ENCODE measurements at places on chromosomes 7 and 10. TPM values are rescaled to one million over a fixed set of nuclear protein-coding genes. Genes with fewer than 3 reads are reported as not detected.

MINDY4 gene
- 7.0 TPM for total RNA-seq

SPDYE9 gene
- total RNA-seq: not detected

CRHR2 gene
- not detected for total RNA-seq

CALML5 gene
- not detected for total RNA-seq

TNKS2 gene
- total RNA-seq: 49.5 TPM

OPALIN gene
- not detected for total RNA-seq

FAM3C gene
- total RNA-seq: 52.7 TPM

DNA sequence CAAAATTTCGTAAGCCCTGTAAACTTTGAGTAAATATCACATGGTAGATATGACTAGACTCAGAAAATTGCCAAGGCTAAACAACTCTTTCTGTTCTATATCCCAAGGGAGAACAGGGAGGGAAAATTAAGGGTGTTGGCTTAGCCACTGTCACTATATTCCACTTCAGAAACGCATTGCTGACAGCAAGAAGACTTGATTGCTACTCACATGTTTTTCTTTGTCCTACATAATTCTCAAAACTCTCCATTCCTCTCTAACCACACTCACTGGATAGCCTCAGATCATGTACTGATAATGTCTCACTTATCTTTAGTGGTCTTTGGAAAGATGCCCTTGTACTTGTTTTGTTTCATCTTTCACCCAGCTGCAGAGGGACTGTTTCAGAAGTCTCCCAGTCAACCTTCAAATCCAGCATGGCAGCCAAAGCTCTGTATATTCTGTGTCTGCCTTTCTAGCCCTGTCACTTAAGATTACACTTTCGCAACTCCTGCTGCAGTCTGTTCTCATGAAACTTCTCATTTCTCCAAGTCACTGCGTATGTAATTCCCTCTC is 582.4 kb upstream of the FZD8 start:
- no peak for DNase-seq

DNA sequence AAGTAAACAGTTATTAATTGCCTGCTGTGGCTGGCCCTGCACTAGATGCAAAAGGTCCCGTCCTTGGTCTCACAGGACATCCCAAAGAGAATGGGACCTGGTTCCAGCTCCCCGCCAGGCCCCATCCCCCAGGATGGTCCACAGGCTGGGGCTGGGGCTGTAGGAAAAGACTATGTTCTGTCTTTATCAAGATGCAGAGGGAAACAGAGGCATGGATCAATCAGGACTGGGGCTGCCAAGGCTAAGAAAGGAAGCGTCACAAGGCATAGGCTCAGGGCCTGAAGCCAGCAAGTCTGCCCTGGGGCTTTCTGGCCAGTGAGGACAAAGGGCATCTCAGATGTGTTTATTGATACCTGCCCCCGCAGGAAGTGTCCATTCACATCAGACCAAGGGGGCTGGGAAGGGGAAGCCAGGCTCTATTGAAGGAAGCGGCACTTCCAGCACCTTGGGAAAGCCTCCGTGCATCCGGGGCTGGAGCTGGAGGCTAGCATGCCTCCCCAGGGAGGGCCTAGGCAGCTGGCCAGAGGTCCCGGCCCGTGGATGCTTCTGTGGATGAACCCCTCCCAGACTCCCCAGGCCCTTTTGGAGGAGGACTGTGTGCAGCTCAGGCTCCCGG is 5.8 kb downstream of the VSIR start:
- DNase-seq: peak; percentile 84

GRCh38 chr10:11586170-11586569 is 25.3 kb downstream of the USP6NL start:
- no peak for DNase-seq

DNA sequence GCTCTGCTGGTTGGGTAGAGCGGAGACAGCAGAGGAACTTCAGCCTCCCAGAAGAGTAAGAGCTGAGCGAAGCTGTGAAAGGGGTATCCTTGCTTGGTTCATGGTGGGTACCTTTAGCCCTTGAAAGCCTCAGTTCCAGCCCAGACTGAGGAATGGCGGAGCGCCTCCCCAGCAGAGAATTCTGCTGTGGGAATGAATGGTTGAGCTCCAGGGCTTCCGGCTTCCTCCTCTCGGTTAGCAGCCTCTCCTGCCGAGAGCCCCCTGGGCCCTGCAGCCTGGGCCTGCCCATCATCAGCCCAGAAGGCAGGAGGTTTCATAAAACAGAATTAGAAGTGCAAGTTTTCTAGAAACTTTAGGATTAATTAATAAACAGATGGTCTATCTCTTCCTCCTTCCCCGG is 79.9 kb upstream of the ANLN start:
- no peak for DNase-seq

- no peak for DNase-seq
Observed at GRCh38 chr10:93604146-93604545, 3.1 kb upstream of the RBP4 start.

DNA sequence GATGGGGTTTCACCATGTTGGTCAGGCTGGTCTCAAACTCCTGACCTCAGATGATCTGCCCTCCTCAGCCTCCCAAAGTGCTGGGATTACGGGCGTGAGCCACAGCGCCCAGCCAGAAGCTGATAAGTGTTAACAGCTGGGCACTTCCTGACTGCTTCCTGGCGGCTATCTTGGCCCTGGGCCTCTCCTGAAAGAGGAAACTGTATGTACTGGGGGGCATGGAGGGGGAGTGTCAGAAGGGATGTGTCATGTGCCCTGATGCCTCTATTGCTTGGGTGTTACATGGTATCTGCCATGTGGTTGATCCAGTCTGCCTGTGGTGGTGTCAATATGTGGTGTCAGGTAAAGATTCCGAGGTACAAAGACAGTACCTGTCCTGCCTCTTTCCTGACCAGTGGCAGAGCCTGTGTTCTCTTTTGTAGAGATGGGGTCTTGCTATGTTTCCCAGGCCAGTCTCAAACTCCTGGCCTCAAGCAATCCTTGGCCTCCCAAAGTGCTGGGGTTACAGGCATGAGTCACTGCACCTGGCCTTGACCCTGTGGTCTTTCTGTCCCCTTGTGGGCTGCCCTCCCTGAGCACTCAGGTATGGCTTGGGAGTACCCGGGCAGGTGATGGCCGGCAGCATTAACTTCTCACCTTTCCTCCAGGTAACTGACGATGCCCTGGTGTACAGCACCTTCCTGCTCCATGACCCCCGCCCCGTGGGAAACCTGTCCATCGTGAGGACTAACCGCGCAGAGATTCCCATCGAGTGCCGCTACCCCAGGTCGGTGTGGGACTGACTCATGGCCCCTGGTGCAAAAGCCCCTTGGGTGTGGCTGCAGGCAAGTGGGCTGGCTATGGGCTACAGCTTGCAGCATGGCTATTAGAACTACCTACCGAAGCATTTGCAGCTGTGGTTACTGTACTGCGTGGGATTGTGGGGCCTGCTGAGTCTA is 4.4 kb downstream of the ZP3 start:
- DNase-seq: no peak

GRCh38 chr10:84695902-84696301 is 367.5 kb downstream of the CCSER2 start:
- no peak for DNase-seq

DNA sequence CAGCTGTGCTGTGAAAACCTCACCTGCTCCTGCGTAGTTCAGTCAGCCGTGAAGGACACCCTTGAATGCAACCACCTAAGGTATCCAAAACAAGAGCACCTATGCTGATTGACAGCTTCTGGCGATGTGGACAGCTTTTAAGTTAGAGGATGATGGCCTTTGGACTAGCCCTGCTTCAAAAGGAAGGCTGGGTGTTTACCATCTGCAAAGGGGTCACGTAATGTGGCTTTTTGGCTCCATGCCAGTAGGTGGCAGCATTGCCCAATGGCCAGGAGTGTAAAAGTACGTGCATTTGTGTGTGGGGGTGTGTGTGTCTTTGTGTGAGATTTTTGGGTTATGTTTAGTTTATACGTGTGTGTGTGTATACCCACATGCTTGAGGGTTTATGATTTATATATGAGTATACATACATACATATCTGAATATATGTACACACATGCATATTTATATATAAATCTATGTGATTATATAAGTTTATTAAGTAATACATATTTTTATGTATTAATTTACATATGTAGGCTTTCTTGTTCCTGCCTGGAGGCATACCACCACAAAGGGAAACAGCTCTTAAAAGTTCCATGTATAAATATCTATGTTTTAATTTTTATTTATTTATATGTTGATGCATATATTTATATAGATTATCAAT is 236.3 kb upstream of the ANKRD30A start:
- no peak for DNase-seq

DNA sequence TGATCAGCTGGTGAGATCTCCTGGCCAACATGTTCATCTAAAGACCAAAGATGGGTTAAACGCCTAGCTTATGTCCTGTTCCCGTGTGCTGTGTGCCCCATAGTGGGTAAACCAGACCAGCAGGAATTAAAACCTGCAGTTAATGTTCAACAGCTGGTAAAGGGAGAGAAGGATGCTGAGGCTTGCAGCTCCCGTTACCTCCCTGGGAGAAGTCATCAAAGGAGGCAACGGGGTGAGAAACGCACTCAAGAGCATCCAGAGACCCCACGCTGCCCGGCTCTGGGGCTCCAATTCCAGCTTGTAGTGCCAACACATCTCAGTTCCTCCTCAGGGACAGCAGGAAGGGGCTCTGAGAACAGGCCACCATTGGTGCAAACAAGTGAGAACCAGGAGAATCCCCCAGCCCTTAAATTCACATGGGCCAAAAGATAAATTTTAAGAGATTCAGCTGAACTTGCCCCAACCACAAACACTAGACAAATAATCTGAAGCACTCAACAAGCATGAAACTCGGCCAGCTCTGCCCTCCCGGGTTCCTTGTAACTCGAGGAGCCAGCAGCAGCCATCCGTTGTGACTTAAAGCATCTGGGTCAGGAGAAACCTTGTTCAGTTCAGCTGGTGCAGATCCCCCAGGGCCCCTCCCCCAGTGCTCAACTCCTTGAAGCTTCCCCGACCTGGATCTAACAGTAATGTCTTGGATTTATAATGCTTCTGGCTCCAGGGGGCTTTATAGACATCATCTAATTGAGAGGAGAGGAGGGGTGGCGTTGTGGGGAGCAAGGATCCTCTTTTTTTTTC is 29.4 kb downstream of the FAM241B start:
- DNase-seq: peak; percentile 19

DNA sequence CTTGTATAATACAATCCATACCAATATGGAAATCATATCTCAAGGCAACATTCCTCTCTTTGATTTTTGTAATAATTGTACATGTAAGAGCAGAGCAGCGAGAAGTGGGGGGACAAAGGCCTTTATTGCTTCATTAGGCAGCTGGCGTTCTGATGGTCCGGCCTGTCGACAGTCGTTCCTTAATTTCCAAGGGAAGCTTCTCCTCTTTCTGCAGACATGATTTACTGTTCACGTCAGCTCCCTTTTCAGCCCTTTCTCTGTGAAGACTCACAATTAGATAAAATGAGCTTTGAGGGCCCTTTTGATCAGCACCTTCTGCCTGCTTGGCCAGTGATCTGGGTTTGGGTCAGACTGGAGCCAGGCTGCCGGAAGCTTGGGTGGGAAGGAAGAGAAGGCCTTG is 65.6 kb upstream of the CTBP2 start:
- DNase-seq: no peak

GRCh38 chr7:46532571-46532970 is 611.5 kb upstream of the IGFBP3 start:
- DNase-seq: no peak

Data from spleen (tissue), 13 donors.